Forelimb muscle (tissue), 1 donor: ENCODE measurements at places on chromosomes 1 and 21. TPM values are rescaled to one million over a fixed set of nuclear protein-coding genes. Genes with fewer than 3 reads are reported as not detected.

GRCh38 chr1:9730096-9730901 is 78.8 kb downstream of the PIK3CD start:
- DNase-seq: no peak

Gene TMEM269
- polyA plus RNA-seq: 0.83 TPM

DNA sequence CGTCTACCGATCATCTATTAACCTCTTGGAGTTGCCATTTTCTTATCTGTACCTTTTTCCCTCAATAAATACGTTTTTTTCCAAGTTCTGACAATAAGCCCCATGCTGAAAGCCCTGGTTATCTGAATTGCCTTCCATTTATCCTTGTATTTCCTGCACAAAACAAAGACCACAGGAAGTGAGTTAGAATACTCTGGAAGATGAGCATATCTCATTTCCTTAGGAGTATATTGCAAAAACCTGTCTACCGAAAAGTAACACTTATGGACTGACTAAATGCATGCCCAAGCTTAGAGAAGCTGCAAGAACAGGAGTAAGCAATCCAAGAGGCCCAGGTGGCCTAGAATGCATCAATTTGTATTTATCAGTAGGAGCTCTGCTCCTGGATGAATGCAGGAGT is 39.9 kb downstream of the DIRAS3 start:
- no peak for DNase-seq

Gene PRMT2
- polyA plus RNA-seq: 116 TPM

Gene SPRR2A
- not detected for polyA plus RNA-seq

- no peak for DNase-seq
Observed at GRCh38 chr1:1613509-1614082, 1.7 kb upstream of the MIB2 start.

DNA sequence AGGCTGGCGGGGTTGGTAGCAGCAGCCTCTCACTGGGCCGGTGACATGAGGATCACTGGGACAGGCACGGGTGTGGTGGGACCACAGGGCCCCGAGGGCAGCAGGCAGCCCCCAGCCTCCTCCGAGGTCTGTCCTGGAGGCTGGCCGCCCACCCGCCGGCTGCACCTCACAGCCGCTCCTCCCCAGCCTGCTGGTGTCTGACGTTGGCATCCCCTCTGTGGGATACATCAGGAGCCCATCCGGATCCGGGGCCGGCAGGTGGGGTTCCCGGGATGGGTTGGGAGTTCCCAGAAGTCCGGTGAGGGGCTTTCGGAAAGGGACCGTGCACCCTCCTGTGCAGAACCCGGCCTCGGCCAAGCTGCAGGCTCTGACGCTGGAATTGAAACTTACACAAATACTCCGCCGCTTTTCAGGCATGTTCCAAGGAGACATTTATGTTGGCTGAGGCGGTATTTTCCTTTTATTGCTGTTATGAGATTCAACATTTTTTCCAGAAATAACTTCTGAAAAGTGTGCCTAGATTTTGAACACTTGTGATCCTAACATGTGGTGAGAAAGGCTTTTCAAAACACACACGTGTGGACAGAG is 142.1 kb upstream of the ARHGEF16 start:
- peak; percentile 38 for DNase-seq

Gene CYP4A22
- 0.09 TPM for polyA plus RNA-seq

DNA sequence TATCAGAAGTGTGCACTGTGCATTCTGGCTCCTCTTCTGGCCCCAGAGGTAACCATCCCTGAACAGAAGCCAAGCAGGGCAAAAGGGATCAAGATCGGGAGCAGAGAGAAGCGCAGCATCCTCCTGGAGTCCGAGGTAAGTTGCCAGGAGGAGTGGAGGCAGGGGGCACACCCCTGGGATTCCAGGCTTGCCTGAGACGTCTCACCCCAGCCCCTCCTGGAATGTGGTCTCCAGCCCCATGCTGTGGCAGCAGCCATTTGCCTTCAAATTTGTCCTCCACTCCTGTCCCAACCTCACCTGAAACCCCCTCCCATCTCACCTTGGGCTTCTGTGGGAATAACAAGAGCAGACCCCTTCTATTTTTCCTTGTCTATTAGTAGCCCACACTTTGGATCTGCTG is 10.1 kb downstream of the LRRC71 start:
- no peak for DNase-seq

DNA sequence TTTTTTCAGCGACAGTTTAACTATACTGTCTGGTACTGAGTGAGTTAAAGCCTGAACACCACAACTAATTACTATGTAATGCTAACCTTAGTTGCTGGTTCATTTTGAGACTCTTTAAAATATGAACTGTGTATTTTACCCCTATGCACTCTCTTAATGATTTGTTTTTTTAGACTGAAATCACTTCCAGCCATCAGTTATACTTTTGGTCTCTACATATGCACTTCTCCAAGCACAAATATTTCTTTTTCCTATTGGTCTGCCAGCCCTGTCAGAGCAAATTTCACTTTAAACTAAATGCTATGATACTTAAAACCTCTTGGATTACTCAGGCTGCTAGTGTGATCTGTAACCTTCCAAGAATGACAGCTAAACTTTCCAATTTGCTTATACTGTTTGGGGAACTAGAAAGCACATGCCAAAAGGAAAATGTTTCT is 38.1 kb upstream of the SCYL3 start:
- DNase-seq: peak; percentile 74

GRCh38 chr1:8166406-8166805 is 140.3 kb upstream of the ERRFI1 start:
- no peak for DNase-seq

Gene CELA3A
- 0.52 TPM for polyA plus RNA-seq

Gene C1orf185
- polyA plus RNA-seq: not detected

- DNase-seq: no peak
Observed at GRCh38 chr1:228825840-228826484, 90.7 kb downstream of the RHOU start.

DNA sequence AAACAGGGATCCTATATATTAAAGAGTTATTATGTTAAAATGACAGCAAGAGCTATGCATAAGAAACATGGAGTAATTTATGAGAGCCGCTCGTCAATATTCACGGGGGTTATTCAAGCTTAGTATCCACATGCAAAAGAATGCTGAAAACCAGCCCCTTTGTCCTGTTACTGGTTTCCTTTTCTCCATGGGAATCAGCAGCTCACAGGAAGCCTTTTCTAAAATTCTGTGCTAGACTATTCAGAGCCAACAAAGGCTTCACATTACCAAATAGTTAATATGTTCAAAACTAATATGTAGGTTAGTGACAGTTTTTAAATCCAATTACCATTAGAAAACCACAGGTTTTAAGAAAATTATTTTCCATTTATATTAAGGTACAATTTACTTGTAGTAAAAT is 225.6 kb upstream of the MAP1LC3C start:
- DNase-seq: no peak

Gene ZCCHC17
- 27.1 TPM for polyA plus RNA-seq

Gene ITLN1
- not detected for polyA plus RNA-seq

DNA sequence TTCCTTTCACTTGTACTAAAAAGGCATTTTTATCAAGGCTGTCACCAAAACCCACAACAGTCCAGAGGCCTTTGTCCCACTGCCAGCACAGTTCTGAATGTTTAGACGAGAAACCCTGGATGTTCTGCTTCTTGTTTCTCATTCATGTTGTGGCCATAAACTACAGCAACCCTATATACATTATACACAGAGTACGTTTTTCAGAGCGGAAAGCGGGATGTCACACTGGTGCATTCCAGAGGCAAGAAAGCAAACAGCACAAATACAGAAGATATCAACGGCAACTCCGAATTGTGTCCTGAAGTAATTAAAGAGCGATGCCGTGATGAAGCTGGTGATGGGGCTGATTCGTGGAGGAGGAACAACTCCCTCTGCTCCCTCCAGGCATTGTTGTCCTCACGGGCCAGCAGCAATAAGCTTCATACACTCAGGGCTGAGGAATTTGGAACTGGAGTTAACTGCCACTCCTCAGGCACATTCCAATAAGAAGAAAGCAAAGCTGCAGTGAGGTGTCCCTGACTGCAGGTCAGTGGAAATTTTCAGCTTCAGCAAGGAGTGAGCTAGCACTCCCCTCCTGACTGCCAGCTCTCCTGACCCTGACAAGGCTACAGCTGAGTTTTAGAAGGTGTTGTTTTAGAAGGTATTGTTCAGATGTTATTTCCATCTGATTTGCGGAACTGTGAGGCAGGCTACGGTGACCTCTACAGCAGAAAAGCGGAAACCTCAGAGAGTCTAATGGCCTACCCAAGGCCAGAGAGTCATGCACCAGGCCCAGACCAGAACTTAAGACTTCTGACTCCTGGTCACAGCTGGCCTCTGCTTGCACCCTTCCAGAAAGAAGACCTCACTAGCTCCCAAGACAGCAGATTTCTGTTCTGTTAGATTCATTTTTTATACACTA is 149.0 kb downstream of the TGFBR3 start:
- no peak for DNase-seq

Gene GCSAML
- polyA plus RNA-seq: 0.11 TPM

Gene ANGPTL3
- 0.30 TPM for polyA plus RNA-seq
